Right cardiac atrium (tissue), 5 donors: ENCODE measurements at places on chromosomes 7 and 10.

GRCh38 chr7:54860003-54860775 lies 101.2 kb upstream of the SEC61G start:
- DNase-seq, result no peak

DNA sequence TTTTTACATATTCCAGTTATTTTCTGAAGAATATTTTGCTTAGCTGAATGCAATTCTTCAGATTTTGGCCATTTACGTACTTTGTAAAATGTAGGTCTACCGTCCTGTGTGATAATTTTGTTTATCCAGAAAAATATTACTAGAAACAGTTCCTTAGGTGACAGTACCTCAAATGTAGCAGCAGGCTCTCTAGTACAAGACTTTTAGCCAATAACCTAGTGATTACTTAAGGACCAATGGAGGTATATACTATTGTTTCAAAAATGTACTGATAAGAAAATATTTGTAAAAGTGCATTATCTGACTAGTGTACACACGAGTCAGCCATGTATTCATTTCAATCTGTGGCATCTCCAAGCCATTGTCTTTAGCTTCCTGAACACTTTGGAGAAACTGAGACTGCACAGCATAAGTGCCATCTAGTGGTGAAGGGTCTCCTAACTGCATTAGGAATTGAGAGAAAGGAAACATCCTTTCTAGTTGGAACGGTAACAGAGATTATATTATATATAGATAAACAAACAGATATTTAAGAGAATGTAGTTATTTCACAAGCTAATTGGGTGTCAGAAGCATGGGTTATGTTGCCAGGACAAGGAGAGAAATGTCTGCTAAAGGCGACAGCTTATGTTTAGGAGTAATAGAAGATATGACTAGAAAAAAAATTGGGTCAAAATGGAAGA lies 23.7 kb downstream of the RTKN2 start:
- DNase-seq, result no peak

- no peak for DNase-seq
Measured at GRCh38 chr10:77853256-77853655, 73.3 kb downstream of the DLG5 start.

- no peak for DNase-seq
Measured at GRCh38 chr7:106006906-106007305, 43.8 kb downstream of the CDHR3 start.

DNA sequence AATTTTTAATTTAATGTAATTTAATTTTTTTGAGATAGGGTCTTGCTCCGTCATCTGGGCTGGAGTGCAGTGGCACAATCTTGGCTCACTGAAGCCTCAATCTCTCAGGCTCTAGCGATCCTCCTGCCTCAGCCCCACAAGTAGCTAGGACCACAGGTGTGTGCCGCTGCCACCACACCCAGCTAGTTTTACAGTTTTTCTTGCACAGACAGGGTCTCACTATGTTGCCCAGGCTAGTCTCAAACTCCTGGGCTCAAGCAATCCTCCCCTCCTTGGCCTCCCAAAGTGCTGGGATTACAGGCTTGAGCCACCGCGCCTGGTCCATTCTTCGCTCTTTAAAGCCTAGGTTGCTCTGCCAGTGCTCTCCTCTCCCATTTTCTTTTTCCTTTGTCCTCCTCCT lies 12.9 kb downstream of the CALML3 start:
- DNase-seq, result no peak

DNA sequence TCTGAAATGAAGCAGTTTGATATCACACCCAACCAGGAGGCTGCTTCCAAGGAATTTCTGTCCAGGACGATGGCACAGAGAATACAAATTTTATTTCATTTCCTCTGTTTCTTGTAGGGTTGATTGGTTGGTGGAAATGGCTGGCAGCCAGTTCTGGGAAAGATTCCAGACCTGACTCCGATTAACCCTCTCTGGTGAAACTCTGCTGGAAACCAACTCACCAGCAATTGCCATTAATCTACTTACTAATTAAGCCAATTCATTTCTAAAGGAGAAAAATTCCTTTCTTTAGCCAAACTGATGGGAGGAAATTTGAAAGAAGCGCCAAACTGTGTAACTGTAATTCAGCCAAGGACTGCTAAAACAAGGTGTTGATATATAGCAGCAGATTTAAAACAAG lies 10.7 kb downstream of the PTF1A start:
- DNase-seq, result no peak

DNA sequence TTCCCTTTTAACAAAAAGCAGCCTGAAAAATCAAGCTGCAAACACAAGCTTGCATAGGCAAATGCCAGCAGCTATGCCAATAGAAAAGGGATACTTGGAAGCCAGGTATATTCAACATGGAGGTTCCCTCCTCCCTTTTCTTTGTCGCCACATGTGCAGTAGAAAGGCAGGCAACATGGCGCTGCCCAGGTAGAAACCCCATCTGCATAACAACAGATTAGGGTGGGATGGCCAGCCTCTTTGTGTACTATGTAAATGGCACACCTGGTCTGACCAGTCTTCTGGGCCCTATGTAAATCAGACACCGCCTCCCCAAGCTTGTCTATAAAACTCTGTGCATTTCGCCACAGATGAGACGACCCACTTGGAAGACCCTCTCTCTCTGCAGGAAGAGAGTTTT lies 58.1 kb downstream of the CCDC3 start:
- no peak for DNase-seq

DNA sequence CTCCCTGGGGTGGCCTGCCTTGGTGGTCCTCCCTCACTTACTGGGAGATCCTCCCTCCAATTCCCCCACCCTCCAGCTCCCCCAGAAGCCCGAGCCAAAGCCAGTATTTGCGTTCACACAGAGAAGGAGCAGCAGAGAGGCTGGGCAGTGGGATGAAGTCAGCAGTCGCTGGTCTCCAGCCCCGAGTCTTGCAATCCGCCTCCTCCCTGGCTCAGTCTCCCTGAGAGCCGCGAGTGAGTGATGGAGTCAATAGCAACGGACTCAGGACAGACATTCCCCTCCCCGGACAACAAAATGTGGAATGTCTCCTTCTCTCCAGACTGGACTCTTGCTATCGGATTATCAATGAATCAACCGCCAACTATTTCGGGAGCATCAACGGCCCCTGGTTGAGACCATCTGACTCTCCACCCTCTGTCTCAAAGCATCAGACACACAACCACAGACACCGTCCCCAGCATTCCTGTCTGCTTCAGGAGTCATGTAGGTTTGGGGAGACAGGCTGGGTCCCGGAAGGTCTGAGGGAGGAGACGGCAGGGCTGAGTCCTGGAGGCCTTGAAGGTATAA lies 178.4 kb downstream of the SH3PXD2A start:
- DNase-seq, result peak; percentile 80
